ENCODE measurements at places on chromosomes 13 and 19.

GRCh38 chr13:99847318-99847750 is 124.2 kb downstream of the ZIC5 start:
- no peak for DNase-seq

GRCh38 chr13:106056851-106057250 is 478.6 kb downstream of the EFNB2 start:
- DNase-seq: no peak

- no peak for DNase-seq
These were observed 342.7 kb downstream of the TBC1D4 start for GRCh38 chr13:75139291-75139690.

GRCh38 chr13:74203576-74203975 is 69.4 kb upstream of the KLF12 start:
- no peak for DNase-seq

DNA sequence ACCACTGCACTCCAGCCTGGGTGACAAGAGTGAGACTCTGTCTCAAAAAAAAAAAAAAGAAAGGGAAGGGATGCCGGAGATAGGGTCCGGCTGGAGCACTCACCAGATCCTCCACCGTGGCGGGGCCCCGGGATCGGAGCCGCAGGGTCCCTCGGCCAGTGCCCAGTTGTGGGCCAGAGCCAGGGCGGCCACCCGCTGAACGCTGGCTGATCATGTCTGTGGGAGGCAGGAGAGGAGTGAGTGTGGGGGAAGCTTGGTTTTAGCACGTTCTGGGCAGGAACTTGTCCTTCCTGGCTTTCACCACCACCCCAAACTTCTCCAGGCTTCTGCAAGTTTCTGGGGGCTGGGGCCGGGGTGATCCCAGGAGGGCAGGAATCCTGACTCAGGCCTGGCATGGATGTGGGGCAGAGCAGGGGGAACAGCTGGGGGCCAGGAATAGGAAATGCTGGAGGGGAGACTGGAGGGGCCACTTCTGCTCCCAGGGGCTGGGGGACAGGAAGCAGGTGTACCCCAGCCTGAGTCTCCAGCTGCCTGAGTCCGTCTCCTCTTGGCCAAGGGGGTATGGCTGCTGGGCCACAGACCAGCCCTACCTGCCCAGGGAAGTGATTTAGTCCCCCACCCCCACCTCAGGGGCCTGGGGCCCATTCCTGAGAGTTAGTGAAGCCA is 4.3 kb upstream of the PTGER1 start:
- DNase-seq: no peak

DNA sequence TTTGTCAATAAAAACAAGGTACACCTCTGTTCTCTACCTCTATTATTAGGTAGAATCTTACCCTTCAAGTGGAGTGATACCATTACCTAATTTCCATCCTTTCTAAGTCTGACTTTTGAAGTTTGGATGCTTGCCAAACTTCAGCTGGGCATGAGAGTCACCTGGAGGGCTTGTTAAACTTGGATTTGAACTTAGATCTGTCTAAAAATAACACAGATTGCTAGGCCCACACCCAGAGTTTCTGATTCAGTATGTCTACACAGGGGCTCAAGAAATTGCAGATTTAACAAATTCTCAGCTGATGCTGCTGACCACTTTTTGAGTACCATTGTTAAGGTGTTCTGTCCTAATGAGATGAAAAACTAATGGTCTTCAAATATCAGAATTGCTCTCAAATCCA is 512.2 kb downstream of the LMO7 start:
- DNase-seq: no peak

- DNase-seq: no peak
These were observed 37.4 kb downstream of the COG6 start for GRCh38 chr13:39692660-39693438.

DNA sequence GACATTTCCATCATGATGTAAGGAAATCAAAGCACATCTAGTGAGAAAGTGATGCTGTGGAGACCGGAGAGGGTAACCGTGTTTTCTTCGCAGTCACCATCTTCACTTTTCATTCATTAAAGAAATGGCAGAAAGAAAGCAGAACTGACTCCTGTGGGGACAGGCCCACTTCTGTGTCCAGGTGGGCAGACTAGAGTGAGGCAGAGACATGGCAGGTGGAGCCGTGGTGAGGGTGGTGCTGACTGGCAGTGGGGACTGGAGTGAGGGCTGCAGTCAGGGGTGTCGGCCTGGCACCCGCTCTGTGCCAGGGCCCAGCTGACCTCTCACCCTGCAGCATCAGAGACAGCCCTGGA is 71.4 kb upstream of the MCF2L start:
- DNase-seq: no peak

GRCh38 chr19:38264486-38265212 is at the start of gene SPINT2:
SPINT2 (plus strand) TSS chr19:38264573; CDS start chr19:38264893, 320 bp downstream.
- peak; percentile 78 for DNase-seq

DNA sequence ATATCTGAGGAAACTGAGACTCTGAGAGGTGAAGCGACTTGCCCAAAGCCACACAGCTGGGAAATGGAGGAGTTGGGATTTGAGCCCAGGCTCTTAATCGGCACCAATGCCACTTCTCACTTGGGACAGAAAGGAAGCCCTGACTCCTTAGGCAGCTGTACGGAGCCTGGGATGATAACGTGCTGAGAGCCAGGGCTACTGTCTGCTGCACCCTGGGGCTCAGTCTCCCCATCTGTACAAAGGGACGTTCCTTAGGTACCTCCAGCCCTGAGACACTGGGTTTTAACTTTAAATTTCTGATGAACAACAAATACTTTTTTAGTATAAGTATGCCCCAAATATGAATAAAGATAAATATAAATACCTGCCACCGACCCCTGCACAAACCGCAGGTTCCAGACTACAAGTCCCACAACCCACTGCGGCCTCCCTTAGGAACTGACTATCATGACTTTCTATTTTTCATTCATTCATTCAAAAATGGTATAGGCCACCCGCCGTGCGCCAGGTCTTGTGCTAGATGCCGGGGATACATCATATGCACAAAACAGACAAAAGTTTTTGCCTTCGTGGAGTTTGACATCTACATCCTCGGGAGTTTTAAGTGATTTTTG is 776 bp upstream of the NCLN start:
- no peak for DNase-seq

- DNase-seq: peak; percentile 85
These were observed 13.6 kb downstream of the LTBP4 start for GRCh38 chr19:40614622-40615411.

DNA sequence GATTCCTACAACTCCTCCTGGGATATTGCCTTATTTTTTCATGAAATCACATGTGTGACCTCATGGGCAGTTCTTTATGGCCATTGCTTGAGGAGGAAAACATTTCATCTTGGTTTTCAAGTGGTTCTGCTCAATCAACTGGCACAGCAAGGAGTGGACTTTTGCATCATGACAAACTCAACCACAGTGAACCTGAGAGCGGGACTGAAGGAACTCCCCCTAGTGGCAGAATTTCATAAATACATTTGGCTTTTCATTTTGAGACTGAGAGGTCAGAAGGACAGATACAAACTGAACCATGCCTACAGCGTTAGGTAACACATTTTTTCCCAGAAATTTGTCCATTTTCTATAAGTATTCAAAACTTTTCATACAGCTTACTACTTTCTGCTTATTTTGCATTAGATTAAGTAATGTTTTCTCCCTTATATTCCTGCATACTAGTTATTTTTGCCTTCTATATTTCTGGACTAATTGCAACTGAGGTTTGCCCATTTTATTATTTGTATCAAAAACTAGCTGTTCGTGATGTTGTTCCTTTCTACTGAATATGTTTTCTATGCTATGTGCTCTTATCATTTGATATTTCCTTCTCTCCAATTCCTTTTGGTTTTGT is 13.4 kb upstream of the SIGLEC12 start:
- no peak for DNase-seq

- DNase-seq: no peak
These were observed 629.7 kb downstream of the LIG4 start for GRCh38 chr13:107585469-107586180.

GRCh38 chr13:61935710-61936109 is 520.1 kb upstream of the PCDH20 start:
- no peak for DNase-seq

DNA sequence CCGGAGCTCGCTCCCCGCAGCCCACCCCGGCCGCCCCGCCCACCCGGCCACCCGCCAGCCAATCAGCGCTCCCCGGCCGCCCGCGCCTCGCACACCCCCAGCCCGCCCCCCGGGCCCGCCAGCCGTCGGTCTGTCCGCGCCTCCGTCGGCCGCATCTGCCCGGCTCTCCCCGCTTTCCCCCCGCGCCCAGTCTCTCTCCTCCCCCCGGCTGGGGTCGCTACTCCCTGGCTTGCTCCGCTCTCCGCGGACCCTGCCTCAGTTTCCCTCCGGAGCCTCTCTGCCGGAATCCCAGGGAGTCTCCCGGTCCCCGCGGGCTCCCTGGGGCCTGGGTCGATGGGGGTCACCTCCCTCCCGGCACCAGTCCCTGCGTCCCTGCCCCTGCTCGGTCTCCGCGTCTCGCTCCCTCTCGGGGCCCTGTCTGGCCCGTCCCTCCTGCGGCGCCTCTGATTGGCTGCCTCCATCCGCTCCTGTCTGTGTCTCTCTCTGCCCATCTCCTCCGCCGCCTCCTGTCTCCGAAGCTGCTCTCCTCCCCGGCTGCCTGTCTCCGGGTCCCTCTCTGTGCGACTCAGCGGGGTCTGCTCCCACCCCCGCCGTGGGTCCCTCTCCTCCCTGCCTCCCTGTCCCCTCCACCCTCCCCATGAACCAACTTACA is 484 bp downstream of the IL11 start:
- DNase-seq: peak; percentile 20

DNA sequence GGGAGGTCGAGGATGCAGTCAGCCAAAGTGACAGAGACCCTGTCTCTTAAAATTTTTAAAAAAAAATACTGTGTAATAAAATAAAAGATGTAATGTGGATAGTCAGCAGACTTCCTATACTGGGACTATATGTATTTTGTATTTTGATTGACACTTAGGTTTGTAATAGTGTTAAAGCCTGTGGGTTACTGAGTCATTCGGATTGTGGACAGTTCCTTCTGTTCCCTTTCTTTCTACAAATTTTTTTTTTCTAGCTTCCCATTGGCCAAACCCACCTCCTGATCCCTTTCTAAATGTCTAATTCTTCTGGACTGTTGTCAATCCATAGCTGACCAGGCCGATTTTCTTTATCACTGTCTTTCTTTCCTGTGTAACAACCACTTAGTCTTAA is 108.0 kb downstream of the DNAJC3 start:
- no peak for DNase-seq

DNA sequence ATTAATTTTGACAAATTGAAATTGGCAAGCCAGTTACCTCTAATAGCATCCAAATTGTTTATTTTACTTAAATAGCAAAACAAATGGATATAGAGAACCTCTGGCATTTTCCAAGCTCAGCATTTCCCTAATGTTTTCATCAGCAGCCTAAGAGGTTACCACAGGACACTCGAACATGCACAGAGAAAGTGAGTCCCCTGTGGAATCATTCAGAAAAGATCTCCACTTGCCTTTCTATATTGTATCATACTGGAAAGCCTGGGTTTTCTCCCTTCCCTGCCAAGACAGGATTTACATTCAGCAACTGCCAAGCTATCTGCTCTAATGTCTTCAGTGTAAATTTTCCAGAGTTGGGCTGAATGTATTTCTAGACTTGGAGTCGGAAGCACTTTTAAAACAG is 188.9 kb downstream of the KCTD12 start:
- DNase-seq: no peak

GRCh38 chr13:41028051-41028450 is 8.9 kb upstream of the ELF1 start:
- DNase-seq: no peak

DNA sequence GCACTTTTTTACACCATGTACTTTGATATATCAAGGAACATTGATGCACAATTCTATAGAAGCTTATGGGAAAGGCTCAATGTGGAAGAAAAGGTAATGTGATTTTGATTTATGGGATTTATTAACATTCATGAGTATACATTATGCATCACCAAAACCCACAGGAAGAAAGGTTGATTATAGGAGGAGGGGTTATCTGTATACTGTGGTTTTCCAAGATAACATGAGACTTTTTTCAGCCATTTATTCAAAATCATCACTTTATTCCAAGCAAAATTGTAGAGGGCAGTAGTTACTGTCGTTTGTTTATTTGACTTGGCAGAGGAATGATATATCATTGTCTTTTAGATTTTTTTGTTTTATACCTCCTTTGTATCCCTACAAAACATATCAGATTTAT is 54.9 kb downstream of the WDFY2 start:
- DNase-seq: no peak

DNA sequence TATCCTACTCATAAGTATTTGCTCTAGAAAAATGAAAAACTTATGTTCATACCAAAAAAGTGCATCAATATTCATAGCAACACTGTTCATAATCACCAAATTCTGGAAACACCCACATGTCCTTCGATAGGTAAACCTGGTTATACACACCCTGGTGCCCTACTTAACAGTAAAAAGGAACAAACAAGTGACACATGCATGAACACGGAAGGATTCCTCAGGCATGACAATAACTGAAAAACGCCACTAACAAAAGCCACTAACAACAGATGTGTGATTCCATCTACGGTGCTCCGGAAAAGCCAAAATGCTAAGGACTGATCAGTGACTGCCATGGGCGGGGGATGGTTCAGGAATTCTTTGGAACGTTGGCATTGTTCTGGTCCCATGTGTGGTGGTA is 65.5 kb downstream of the STK24 start:
- DNase-seq: no peak

DNA sequence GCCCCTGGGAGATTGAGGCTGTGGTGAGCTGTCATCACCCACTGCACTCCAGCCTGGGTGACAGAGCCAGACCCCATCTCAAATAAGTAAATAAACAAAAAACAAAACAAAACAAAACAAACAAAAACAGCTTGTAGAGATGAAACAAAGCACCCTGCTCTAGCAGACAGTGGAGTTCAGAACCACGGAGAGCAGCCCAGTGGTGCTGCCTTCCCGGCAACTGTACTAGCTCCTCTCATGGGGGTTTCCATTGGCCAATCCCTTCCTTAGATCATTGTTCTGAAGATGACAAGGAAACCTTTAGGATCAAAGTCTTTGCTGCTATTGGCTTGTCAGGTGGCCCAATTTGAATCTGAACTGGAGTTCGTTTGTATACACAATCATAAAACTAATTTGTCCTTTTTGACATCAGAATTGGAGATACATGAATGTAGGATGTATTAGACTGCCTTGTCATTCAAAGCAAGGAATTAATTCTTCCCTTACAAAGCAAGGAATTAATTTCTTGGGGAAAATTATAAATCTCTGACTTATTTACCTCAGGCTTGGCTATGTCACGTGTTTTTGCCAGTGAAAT is 19.7 kb upstream of the SYCN start:
- no peak for DNase-seq

DNA sequence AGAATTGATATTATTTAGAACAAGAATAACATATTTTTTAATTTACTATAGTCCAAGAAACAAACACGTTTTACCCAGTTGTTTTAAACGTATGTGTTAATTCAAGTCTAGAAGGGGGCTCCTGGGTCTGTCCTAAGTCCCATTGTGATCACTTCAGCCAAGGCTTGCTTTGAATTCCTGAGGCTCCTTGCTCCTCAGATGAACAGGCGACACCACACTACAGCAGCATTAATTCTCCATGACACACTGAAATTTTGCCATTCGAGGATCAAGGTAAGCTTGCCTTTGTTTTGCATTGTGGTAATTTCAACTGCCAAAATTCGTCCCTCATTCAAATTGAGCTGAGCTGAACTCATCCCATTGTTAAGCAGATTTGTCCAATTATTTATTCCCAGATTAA is 1442.6 kb downstream of the SLITRK5 start:
- DNase-seq: no peak

All from stimulated activated naive CD4-positive, alpha-beta T cell (primary cell).